HFFc6 (cell line): ENCODE measurements at places on chromosomes 12 and 14.

DNA sequence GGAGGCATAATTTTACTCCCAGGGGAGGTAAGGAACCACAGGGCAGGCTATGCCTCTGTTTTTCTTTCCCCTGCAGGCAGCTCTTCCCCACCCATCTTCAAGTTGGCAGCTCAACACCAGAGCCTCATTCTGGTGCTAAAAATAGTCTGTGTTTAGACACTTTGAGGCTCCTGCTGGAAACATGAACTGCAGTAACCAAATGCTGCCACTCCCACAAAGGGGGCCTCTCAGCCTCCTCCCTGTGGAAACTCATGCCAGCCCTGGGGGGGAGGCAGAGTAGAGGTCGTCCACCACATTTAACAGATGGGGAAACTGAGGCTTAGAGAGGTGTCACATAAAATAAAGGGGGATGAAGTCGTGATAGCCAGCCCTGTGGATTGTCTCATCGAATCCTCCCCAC, 61.4 kb downstream of the WSCD2 start:
- no peak for DNase-seq

DNA sequence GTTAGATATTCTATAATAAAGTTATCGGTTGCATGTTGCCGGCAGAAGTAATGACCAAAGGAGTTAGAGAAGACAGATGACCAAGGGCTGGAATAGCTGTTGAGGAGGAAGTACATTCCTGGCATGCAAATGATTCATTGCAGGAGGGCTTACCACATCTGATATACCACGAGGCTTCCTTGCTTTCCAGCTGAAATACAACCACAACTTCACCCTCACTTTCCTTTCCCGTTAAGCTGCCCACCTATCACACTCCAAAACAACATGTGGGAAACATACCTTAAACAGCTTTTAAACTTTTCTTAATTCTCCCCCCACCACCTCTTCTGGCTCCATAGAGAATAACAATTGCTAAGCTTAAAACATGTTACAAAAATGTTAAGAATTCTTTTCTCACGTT, 594.1 kb downstream of the NRXN3 start:
- peak; percentile 4 for DNase-seq

- DNase-seq, result no peak
Measured at GRCh38 chr12:94753036-94753679, 102.8 kb upstream of the TMCC3 start.

DNA sequence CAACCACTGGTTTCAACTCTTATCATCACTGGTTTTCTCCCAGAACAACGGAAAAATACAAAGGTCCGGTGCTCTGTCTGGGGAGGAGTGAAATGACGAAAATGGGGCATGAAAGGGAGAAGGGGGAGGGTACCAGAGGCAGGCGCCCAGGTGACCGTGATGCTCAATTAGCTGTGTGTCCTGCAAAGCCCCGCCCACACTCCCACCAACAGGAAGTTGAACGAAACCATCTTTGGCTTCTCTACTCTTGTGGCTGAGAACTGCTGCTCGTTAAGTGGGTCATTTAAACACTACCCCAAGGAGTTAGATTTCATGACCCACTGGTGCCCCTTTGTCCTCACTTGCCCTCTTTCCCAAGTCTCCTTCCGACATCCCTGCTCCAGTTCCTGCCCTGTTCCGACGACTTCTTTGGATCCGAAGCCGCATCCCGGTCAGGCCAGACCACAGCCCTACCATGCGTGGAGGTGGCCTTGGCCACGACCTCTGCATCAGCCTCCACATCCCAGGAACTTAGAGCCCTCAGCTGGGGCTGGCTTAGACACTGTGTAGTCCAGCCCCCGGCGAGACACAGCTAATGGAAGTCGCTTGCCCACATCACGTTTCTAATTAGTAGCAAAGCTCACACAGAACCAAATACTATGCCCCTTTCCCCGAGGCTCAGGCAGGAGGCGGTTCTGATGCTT, 11.4 kb upstream of the LRTM2 start:
- DNase-seq, result no peak

DNA sequence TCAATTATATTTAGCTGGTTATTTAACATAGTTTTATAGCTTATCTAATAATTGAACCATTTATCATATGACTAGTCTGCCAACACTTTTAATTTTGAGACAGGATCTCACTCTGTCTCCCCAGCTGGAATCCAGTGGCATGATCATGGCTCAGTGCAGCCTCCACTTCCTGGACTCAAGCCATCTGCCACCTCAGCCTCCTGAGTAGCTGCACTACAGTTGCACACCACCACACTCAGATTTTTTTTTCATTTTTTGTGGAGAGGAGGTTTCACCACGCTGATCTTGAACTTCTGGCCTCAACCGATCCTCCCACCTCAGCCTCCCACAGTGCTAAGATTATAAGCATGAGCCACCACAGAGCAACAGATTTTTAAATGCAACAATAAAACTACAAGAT, 151.4 kb upstream of the MDGA2 start:
- no peak for DNase-seq

GRCh38 chr12:8031872-8032241, 659 bp upstream of the FOXJ2 start:
- peak; percentile 7 for DNase-seq

GRCh38 chr12:15788233-15789219, 662 bp downstream of the EPS8 start:
- DNase-seq, result no peak

DNA sequence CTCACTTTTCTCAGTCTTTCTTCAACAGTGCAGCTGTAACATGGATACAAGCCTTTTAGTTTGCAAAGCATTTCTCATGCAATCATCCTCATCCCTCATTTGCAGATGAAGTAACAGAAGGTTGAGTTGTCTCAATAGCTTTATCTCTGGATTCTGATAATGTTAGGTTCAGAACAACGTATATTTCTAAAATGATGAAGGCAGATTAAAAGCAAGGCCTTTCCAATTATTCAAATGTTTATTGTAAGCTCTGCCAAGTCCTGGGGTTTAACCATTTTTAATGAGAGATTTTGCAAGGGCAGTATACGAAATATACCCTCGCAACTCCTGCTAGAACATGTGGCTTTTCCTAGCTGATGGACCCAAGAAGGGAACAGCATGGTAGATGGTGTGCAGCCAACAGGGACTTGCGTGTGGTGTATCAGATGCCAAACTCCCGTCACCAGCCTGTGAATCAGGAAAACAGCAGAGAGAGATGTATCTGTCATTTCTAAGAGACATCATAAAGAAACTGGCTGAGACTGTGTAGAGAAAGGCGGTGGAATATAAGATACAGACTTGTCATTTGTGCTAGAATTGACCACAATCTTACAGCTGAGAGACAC, 319.7 kb downstream of the MED13L start:
- no peak for DNase-seq

DNA sequence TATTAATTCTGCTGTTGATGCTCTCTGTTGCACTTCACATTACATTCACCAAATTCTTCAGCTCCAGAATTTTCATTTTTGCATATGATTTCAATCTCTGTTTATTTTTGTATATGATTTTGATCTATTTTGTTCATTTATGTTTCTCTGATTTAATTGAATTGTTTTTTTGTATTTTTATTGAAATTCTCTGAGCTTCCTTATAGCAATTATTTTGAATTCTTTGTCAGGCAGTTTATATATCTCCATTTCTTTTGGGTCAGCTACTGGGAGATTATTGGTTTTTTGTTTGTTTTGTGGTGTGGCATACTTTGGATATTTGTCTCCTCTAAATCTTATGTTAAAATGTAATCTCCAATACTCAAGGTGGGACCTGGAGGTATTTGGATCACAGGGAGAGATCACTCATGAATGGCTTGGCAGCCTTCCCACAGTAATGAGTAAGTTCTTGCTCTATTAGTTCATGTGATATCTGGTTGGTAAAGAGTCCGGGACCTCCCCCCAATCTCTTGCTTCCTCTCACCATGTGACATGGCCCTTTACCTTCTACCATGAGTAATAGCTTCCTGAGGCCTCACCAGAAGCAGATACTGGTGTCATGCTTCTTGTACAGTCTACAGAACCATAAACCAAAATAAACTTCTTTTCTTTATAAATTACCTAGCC, 8.7 kb upstream of the TCL1A start:
- no peak for DNase-seq

GRCh38 chr14:64549791-64550620, at the start of gene PPP1R36:
Gene PPP1R36, plus strand, starts transcription at chr14:64549961. Its CDS starts 37 bp downstream, at chr14:64549998.
- no peak for DNase-seq

GRCh38 chr14:103260629-103261124, 73.4 kb upstream of the EIF5 start:
- peak; percentile 1 for DNase-seq

DNA sequence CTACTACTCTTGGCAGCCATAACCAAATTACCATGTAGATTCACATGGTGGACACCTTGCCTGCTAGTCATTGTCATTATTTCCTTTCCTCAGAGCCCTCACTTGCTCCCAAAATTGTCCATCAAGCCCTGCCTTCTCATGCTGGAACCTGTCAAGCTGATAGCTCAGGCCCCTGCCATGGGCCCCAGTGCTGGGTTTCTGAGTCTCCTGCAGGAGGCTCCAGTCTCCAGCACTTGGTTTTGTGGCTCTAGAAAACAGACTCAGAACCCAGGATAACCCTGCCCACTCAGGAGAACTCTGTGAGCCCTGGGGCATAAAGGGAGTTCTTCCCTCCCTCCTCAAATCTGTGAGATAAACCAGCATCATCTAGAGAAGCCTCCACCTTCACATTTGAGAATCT, 10.8 kb downstream of the KRT71 start:
- DNase-seq, result no peak

DNA sequence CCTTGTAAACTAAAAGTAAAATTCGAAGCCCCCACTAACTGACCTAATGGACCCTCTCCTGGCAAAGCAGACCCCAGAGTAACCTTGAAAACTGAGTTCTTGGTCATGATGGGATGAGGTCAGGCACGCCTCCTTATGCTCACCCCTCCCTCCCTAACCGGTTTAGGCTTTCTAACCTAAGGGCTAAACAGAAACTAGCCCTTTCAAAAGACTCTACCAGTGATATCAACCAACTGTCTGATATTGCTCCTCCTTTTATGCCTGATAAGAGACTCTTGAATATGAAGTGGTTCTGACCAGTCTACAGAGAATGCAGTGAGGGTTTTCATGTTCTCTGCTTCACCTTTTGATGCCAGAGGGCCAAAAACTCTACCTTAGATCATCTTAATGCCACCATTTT, 4.8 kb upstream of the LPCAT3 start:
- DNase-seq, result no peak

DNA sequence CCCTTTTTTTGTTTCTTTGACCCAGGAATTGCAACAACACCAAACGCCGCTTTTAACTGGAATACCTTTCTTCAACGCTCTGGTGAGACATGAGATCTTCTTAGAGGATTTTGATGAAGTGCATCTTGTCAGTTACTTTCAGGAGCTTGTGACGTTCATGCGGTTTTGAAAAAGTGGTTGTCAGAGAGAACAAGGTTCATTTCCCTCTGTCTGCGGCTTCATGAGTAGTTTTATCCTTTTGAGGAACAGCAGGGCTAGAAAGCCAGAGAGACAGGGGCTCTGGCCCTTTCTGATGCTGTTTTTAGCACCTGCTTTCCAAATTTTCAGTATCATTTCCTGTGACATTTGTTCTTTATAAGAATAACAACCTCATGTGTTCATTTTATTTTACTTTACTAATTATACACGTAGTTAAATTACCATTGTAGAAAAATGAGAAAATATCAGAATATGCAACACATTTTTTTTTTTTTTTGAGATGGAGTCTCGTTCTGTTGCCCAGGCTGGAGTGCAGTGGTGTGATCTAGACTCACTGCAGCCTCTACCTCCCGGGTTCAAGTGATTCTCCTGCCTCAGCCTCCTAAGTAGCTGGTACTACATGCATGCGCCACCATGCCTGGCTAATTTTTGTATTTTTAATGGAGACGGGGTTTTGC, 61.8 kb downstream of the GLT1D1 start:
- no peak for DNase-seq

GRCh38 chr14:60323199-60323896, 74.3 kb downstream of the PPM1A start:
- DNase-seq, result no peak

DNA sequence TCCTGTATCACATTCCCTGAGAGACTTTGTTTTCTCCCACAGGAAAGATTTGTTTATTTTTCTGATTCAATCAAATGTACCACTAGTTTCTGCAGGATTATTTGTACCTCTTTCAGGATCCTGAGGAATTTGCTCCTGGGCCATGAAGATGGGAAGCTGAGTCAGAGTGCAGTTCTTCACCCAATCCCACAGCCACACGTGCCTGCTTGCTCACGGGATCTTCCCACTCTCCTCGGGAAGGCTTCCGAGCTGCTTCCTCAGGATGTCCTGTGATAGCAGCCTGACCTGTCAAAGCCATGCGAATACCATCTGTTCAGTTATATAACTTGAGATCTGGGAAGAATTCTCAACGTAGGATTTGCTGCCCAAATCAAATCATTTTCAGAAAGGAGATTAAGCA, 41.8 kb upstream of the HIF1A start:
- DNase-seq, result peak; percentile 70

- no peak for DNase-seq
Measured at GRCh38 chr12:42162965-42163364, 18.3 kb upstream of the GXYLT1 start.

DNA sequence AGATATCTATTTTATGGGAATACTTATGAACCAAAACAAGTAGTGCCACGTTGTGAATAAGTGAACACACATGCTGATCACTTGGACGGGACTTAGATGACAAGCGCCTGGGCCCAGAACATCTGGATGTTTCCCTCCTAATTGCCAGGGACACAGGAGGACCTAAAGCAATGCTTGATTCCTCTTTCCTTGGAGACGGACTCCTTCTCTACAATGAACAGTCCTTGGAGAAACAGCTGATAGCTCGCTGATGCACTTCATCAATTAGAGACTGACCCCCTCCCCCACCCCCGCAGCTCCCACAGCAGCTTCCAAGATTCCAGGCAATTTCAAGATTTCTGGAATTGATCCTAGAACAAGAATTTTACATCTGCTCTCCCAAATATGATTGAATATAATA, 86.4 kb downstream of the ST8SIA1 start:
- DNase-seq, result no peak

GRCh38 chr12:114671443-114672411, 12.2 kb downstream of the TBX3 start:
- no peak for DNase-seq

- DNase-seq, result peak; percentile 55
Measured at GRCh38 chr12:93990832-93991803, 157.3 kb upstream of the PLXNC1 start.

DNA sequence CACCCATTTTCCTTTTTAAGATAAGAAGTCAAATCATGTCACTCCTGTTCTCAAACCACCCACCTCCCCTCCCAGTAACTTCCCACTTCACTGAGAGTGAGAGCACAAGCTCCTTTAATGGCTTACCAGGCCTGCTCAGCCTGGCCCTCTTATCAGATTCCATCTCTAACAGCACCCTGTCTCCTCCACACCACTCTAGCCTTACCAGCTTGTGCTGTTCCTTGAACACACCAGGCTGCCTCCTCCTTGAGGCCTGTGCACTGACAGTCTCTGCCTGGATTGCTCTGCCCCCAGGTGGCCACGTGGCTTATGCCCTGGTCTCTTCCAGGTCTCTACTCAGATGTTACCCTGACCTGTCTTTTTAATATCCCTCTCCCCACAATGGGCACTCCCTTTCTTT, 40.1 kb upstream of the EVL start:
- DNase-seq, result peak; percentile 54

GRCh38 chr12:31322801-31323207, 3.1 kb downstream of the SINHCAF start:
- DNase-seq, result no peak
